ENCODE measurements at places on chromosomes 7 and 10. TPM values are rescaled to one million over a fixed set of nuclear protein-coding genes. Genes with fewer than 3 reads are reported as not detected.

- DNase-seq = no peak
Observed at GRCh38 chr10:122188706-122189105, 82.4 kb upstream of the BTBD16 start.

DNA sequence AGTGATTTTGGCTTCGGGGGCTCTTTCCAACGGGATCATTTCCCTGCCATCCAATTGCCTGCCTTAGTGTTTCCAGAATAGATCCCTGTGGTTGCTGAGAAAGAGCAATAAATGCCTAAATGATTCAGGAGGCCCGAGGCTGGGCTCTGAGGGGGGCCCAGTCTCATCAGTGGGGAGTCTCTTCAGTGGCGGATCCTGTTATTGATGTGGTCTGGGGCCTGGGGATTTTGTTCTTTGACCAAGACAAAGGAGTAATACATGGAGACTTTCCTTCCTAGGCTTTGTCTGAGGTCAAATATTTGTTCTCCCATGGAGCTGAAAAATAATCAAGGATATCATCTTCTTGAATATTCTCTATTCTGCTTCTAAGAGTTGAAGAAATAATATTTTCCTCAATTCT is 40.8 kb downstream of the TAS2R41 start:
- no peak for DNase-seq

DNA sequence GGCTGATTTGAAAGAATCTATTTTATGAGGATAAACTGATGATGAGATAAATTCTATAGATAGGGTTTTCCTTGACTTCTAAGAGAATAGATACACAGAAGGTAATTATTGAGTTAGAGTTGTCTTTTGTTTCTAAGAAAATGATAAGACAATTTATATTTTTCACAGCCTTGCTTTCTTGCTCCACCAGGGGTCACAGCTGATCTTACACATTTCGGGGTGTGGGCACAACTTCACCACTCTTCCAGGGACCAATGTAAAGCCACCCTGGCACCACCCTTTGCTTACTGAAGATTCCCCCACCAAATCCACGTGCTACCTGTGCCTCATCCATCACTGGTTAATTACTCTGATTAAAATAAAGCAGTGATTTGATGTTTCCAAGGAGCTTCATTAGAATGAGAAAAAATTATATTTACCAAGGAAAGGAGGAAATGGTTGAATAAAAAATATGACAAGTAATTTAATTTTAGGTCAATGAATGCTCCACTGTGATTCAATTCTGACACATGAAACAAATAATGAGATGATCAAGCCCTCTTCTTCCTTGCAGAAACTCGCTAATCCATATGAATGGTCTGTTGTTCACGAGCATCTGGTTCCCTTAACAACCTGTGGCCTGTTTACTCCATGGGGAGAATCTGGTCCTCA is 177.3 kb upstream of the TNS3 start:
- no peak for DNase-seq

Gene ABCB1
- total RNA-seq = 0.81 TPM

Gene CALCR
- not detected for total RNA-seq

Measured in MG63 (cell line).